ENCODE measurements at places on chromosomes 12 and 14.

DNA sequence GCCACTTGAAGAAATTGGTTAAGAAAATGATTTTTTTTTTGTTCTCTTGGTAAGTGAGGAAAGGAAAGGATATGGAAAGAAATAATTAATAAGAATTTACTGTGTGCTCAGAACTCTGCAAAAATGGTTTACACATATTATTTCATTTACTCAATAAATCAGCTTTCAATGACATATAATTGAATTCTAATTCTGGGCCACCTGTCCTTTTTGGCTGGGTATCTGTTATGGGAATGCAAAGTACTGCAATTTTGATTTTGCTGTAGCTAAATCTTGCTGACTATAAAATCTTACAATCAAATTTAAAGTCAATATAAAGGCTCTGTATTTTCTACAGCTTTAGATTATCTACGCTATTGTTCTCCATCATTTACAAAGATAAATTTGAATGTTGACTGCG is 147.1 kb downstream of the GRIP1 start:
- DNase-seq = no peak

DNA sequence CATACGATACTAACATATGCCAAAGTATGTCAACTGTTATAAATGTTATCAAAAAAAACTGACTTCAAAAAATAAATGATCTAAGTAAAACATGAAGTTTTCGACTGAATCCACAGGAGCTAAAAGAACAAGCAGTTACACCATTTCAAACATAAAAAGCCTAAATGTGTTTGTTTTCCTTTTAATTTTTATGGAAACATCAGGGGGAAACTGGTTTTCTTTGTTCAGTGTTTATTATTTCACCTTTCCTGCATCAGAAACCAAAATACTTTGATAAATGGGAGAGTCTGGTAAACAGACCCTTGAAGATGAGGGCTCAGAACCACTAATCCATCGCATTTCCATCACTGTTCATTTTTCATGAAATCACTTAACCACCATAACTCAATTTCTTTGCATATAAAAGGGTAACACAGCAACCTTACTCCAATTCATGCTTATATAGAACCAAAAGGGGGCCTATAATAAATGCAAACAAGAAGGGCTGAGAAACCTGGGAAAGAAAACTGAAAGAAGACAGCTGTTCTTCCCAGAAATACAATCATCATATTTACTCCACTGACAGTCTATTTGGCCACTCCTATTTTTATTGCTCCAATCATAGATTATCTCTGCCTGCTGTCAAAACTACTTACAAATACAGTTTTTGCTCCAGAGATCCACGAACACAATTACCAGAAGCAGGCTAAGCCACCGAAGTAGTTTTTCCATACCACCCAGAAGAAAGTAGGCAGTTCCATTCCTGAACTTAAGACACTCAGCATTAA is 17.0 kb downstream of the FGD6 start:
- no peak for DNase-seq

DNA sequence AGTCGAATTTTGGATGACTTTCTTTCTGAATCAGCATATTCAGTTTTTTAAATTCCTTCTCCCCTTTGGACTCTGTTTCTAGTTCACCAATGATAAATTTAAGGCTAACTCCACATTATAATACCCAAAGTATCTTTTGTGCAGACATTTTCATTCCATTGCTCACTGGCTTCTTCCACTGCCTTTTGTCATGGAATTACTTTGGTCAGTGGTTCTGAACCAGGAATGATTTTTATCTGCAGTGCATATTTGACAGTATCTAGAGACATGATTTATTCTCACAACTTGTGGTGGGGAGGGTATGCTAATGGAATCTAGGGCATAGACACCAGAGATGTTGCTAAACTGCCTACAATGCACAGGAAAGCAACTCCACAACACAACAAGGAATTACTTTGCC is 234.4 kb upstream of the PRKD1 start:
- DNase-seq = no peak

DNA sequence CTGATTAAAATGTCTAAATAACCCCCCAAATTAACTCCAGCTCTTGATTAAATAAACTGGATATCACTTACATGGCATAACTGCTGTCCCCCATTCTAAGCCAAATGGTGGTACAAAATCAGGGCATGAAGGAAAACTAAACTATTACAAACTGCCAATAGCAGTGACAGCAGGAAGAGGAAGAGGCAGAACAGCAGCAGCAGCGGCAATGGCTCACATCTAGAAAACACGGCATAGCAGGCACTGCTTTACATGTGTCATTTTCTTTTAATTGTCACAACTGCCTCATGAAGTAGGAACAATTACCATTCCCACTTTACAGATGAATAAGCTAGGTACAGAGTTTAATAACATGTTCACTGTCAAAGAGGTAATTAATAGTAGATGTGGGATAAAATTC is 92.0 kb downstream of the EPS8 start:
- no peak for DNase-seq

GRCh38 chr14:44099743-44100488 is 407.2 kb downstream of the FSCB start:
- DNase-seq = no peak

GRCh38 chr12:57517187-57517586 is 3.1 kb downstream of the DDIT3 start:
- no peak for DNase-seq

DNA sequence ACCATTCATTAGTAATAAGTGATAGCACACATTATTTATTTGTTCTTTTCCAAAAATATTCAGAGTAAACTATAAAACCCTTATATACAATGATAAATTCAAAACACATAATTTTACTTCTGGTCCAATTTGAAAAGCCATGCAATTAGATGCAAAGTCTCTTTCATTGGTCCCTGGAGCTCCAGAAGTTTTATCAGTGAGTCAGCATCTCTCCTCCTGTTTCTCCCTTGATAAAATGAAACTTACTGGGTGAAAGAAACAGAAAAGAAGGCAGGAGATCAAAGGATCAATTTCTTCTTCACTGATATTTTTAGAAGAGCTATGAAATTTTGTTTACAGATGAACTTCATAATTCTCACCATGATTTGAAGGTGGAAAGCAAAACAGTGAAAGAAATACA is 47.5 kb downstream of the IFNG start:
- DNase-seq = no peak

- no peak for DNase-seq
Observed at GRCh38 chr12:27367078-27367477, 34.4 kb downstream of the BMAL2 start.

DNA sequence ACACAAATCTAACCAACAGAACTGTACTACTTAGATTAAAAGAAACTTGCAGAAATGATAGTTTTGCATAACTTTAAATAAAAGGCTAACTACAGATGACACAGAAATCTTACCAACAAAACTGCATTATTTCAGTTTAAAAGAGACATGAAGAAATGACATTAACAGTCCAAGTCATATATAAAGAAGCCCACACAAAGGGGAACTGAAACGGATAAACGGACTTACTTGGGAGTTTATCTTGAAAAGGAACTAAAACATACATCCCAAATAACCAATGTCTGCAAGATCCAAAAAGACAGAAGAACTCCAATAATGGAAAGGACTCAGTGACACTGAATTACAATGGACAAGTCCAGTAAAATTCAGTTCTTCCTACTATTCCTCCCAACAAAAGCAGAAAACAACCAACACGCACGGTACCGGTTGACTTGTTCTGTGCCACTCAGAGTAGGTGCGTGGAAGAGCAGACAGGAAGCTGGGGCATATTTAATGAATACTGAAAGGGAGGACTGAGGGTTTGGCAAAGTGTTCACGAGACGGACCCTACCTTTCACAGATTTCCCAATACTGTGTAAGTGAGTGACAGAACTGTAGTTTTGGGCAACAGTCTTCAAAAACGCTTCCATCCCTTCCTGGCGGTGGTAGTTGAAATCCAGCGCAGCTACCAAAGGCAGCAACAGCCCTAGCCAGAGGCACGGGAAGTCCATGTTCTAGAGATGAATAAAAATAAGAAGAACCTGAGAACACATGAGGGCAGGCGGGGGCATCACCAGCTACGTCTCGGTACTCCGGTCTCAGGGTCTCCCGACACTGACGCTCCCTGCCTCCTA is 627 bp downstream of the CPM start:
- DNase-seq = no peak

DNA sequence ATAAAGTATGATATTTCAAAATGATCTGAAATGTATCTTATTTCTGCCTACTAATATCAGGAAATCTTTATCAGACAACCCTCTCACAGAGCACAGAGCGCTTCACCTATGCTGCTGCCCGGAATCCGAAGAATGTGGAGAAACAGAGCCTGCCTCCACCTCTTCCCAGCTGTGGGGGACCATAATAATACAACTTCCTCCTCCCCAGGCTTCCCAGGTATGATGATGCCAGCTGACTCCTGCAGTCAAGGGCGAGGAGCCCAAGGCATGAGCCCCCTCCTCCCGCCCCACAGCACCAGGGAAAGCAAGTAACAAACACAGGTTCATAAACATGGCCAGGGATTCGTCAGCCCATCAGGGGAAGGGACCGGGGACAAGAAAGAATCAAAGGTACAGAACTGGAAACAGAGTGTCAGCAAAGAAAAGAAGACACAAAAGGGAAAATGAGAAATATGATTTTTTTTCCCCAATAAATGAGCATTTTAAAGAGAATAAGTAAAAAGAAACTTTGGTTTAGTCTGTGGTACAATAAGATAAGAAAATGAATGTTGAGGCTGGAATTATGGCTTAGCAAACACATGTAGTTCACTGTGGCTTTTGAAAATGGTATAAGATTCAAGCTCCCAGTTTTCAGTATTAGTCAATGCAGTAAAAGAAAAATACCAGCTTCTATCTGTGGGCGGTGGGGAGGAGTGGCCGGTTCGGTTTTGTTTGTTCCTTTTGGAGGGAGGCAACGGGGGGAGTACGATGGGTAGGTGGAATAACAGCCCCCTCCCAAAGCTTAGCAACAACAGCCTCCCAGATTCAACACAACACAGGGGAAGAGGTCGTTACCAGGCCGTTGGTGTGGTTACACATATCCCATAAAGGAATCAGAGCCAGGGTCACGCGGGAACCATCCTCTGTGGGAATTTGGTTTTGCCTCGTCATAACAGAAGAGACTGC is 68.3 kb downstream of the SETD3 start:
- no peak for DNase-seq

Measured in activated CD8-positive, alpha-beta memory T cell treated with anti-CD3 and anti-CD28 coated beads for 48 hours (primary cell).